ENCODE measurements at places on chromosomes 7 and 10.

GRCh38 chr7:80665526-80665925, 27.1 kb downstream of the CD36 start:
- no peak for DNase-seq

- no peak for DNase-seq
Measured at GRCh38 chr10:75722609-75723008, 291.2 kb downstream of the LRMDA start.

- no peak for DNase-seq
Measured at GRCh38 chr7:16317406-16317805, 103.9 kb downstream of the CRPPA start.

- peak; percentile 59 for DNase-seq
Measured at GRCh38 chr7:38796626-38797501, 112.1 kb downstream of the VPS41 start.

DNA sequence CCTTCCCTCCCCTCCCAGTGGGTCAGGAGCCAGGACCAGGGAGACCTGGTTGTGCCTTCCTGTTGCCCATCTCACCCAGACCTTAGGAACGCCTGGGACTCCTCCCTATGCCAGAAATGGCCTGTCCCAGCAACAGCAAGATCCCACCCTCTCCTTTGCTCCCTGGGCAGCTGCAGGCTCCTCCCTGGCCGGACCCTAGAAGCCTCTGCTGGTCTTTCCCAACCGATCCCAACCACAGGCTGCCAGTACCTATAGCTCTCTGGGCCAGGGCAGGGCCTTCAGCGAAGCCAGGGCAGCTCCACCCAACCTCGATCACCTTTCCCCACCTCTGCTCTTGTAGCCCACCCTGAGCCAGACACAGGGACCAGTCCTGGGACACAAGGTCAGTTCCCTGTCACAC, 21.9 kb downstream of the LDB3 start:
- no peak for DNase-seq

Measured in CD4-positive, alpha-beta T cell treated with Interleukin-4 for 4 hours (primary cell).